ENCODE measurements at places on chromosomes 7 and 10. TPM values are rescaled to one million over a fixed set of nuclear protein-coding genes. Genes with fewer than 3 reads are reported as not detected.

GRCh38 chr10:58348571-58349033, 13.8 kb downstream of the UBE2D1 start:
- peaks cover 6% of the 10 kb centered on the region for H3K36me3 ChIP-seq
- H3K4me1 ChIP-seq, result peaks cover 84% of the 10 kb centered on the region
- peak overlapping the region; percentile 98 for H3K27ac ChIP-seq
- DNase-seq, result no peak

- DNase-seq, result no peak
- no peak overlapping the region for H3K4me3 ChIP-seq
- H3K4me1 ChIP-seq, result no peaks in the 10 kb centered on the region
- no peak overlapping the region for H3K27ac ChIP-seq
- H3K27me3 ChIP-seq, result no peaks in the 10 kb centered on the region
Measured at GRCh38 chr7:110889335-110889734, 201.6 kb upstream of the LRRN3 start.

DNA sequence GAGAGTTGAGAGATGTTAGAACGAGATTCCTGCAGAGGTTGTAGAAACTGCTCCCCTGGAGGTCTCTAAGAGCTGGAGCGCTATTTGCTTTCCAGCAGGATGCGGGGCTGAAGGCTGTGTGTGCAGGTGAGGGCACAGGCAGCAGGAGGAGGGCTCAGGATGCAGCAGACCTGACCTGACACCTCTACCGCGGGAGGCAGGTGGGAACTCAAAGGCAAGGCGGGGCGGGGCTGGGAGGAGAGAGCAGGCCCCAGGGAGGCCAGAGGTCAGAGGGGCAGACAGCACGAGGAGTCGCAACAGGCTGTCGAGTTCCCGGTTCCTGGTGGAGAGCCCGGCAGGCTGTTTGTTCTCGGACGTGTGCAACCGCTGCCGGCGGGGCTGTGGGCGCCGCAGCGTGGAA, 7.9 kb upstream of the CRTAC1 start:
- H3K4me1 ChIP-seq, result no peaks in the 10 kb centered on the region
- DNase-seq, result no peak
- no peak overlapping the region for H3K4me3 ChIP-seq
- peaks cover 19% of the 10 kb centered on the region for H3K27me3 ChIP-seq
- no peak overlapping the region for H3K27ac ChIP-seq

GRCh38 chr10:110733218-110733952, 89.2 kb downstream of the RBM20 start:
- peaks cover 10% of the 10 kb centered on the region for H3K4me1 ChIP-seq
- peak; percentile 60 for DNase-seq
- peak overlapping the region; percentile 58 for H3K4me3 ChIP-seq

SORCS3 gene
- total RNA-seq, result not detected
